ENCODE measurements at places on chromosomes 3 and 15.

- no peak for DNase-seq
Observed at GRCh38 chr15:93974804-93975481, 256.4 kb upstream of the MCTP2 start.

GRCh38 chr3:155989536-155989935 is 119.1 kb downstream of the GMPS start:
- DNase-seq: no peak

GRCh38 chr3:173584093-173584837 is 186.7 kb downstream of the NLGN1 start:
- no peak for DNase-seq

DNA sequence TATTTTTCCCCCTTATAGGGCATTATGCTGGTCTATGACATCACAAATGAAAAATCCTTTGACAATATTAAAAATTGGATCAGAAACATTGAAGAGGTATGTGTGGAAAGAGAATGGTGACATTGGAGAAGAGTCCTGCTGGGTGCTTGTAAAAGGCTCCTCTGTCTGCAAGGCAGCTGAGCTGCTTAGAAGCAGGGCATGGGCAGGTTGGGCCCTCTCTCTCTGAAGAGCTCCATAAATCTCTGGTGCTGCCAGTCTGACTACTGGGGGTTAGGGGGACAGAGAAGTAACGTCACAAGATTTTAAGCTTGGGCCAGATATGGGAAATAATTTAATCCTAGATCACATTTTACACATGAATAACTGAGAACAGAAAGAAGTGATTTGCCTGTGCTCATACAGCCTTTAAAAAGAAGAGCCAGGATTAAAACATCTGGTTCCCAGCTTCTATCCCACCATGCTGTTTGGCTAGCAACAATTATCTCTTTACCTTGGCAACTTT is 21.9 kb upstream of the APH1B start:
- no peak for DNase-seq

DNA sequence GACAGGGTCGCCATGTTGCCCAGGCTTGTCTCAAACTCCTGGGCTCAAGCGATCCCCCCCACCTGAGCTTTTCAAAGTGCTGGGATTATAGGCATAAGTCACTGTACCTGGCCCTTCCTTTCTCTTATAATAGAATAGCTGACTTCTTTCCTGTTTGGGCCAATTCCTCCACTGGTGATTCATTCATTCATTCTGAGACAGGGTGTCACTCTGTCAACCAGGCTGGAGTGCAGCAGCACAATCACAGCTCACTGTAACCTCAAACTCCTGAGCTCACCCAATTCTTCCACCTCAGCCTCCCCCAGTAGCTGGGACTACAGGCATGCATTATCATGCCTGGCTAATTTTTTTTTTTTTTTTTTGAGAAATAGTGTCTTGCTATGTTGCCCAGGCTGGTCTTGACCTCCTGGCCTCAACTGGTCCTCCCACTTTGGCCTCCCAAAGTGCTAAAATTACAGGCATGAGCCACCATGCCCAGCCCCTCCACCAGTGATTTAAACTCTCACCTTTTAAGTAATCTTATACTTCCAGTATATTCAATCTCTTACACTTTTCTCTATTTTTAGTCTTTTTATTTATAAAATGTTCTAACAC is 20.9 kb downstream of the GNB4 start:
- DNase-seq: no peak

- no peak for DNase-seq
Observed at GRCh38 chr15:86042226-86042625, 37.4 kb upstream of the AGBL1 start.

GRCh38 chr3:113285226-113285625 is 73.9 kb downstream of the BOC start:
- no peak for DNase-seq

GRCh38 chr3:36215241-36215640 is 165.1 kb upstream of the STAC start:
- no peak for DNase-seq

DNA sequence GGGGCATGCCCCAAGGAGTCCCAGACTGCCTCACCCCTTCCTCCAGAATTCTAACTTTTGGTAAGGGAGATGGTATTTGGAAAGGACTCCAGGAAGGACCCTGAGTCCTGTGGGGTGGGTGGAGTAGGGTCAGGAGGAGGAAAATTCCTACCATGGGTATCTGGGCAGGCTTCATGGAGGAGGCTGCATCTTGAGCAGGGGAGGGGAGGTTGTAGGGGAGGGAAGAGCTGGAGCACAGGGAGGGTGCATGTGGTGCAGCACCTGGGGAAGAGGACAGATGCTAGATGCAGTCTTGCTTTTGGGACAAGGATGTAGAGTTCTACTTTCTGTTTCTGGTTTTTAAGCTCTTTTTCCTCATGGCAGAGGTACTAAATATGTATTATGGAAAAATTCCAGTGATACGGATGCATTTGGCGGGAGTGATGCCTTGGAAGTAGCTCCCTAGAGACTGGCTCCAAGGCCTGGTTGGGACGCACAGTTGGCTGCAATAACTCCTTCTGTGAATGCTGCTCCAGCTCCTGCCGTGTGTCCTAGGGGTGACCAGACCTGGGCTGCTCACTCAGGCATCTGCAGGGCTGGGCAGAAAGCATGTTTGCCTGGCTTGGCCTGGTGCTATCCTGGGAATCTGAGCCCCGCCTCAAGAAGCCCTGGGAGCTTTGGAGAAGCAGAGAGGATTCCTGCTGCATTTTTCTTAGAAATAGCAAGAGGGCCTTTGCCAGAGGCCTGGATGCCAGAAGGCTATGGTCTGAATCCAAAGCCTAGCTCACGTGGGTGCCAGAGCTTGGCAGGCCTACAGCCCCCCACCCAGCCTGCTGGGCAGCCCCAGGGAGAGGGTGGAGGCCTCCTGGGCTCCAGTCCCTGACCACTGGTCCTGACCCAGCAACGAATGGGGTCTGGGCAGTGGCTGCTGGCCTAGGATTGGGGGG is 10.1 kb downstream of the SEMA3F start:
- DNase-seq: no peak

GRCh38 chr3:31343075-31343474 is 189.7 kb upstream of the STT3B start:
- DNase-seq: no peak

DNA sequence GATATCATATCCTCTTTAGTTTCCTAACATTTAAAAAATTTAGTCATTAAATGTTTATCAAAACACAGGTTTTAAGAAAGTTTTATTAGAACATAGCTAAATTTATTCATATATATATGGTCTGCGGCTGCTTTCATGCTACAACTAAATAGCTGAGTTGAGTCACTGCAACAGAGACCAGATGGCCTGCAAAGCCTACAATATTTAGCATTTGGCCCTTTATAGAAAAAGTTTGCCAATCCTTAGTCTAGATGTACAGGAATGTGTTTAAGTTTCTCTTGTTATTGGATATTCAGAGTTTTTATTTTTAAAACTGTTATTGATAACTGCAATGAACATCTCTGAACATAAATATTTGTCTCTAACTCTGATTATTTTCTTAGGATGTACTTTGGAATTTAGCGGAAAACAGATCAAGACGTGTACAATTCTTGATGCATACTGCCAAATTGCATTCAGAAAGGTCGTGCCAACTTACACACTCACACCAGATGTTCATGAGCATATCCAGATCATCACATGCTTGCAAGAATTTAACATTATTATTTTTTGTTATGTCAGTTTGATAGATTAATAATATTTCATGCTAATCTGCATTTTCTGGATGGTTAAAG is 157.9 kb downstream of the STAC start:
- DNase-seq: no peak

- no peak for DNase-seq
Observed at GRCh38 chr15:79919749-79920511, 23.1 kb upstream of the MTHFS start.

GRCh38 chr3:138544546-138544945 is 49.5 kb downstream of the CEP70 start:
- DNase-seq: no peak

GRCh38 chr3:150227839-150228238 is 180.3 kb upstream of the TSC22D2 start:
- peak; percentile 17 for DNase-seq

- no peak for DNase-seq
Observed at GRCh38 chr15:74497584-74497983, 36.6 kb upstream of the UBL7 start.

- no peak for DNase-seq
Observed at GRCh38 chr3:53817211-53817610, 29.0 kb downstream of the CHDH start.

- DNase-seq: no peak
Observed at GRCh38 chr3:10996345-10997013, 3.9 kb downstream of the SLC6A1 start.

- no peak for DNase-seq
Observed at GRCh38 chr3:125381743-125382142, 6.6 kb upstream of the ZNF148 start.

DNA sequence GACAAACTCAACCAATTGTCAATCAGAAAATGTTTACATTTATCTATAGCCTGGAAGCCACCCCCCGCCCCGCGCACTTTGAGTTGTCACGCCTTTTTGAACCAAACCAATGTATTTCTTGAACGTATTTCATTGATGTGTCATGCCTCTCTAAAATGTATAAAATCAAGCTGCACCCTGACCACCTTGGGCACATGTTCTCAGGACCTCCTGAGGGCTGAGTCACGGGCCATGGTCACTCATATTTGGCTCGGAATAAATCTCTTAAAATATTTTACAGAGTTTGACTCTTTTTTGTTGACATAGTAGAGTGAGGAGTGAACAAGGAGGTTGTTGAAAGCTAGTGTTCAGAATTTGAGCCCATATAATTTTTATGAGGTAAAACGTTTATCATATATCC is 6.5 kb downstream of the MCTP2 start:
- no peak for DNase-seq

GRCh38 chr3:168157099-168157700 is 61.5 kb upstream of the GOLIM4 start:
- no peak for DNase-seq

- no peak for DNase-seq
Observed at GRCh38 chr15:29750754-29751153, 71.5 kb downstream of the TJP1 start.

DNA sequence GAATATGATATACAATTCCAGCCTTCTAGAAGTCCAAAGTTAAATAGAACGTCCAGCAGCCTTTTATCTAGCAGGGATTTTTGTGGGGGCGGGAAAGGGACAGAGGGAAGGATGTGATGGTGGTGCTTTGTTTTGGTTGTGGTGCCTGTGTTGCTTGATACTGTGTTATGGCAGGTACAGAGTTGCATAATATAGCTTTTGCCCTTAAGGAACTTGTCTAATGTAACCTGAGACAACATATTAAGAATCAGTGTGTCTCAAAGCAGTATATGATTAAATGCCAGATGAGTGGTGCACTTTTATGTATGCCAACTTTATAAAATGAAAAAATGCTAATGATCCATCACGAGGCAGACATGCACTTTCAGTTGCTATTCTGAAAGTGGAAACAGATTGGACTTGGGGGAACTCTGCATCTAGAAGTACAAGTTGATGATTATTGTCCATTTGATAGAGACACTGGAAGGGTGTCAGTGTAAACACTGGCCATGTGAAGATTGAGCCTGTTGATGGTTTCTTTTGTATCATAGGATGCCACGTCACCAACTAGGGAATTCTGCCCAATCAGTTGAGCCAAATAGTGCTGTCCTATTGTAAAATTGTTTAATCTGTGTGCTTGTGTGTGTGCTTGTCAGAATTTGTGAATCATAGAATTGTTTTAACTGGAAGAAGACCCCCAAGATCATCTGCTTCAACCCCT is 23.0 kb downstream of the NEO1 start:
- no peak for DNase-seq

DNA sequence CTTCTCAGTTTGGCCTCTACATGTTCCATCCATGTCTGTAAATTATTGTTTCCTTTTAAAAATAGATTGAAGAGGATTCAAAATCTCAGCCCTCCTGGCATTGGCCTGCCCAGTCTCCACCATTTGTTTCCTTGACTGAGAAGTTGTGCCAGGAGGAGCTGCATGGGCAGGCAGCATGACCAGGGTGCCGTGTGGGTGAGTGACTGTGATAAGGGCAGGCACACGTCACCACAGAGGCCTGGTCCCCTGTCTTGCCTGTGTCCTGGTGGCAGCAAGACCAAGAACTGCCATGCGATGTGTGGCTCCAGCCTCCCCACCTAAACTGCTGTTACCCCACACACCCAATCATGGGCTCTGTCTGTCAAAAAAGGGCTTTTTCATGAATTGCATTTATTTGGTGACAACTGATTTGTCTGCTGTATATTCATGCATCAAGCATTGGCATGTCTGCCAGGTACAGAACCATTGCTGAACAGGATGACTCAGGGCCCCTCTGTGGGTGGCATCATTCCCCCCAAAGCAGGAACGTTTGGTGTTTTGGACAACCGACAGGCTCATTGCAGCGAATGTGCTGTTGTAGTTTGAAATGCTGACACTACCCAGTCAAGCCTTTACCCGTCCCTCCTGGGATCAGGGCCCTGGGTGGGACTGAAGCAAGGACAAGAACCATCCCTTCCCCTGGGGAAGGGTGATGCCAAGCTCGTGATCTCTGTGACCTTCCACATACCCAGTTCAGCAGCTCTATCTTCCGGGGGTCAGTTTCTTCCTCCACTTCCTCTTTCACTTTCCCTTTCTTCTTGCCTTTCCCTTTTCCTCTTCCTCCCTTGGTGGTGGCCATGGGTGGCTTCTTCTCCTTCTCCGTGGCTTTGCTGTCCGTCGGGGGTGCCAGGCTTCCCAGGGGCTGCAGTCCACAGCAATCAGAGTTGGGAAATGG is 51.6 kb downstream of the TRPM1 start:
- no peak for DNase-seq

DNA sequence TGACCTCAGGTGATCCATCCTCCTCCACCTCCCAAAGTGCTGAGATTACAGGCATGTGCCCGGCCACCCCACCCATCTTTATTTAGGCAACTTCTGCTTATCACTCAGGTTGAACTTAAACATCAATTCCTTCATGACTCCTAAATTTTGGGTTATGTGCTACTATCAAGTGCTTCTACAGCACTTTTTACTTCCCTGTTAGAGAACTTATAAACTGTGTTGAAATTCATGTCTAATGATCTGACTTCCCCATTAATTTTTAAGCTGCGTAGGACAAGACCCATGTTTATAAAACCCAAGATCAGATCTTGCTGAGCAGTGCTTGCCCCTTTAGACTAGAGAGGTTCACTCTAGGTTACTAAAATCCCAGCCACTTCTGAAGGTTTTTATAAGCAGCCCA is 266.2 kb upstream of the TPRG1 start:
- DNase-seq: no peak

- DNase-seq: no peak
Observed at GRCh38 chr3:195123281-195123691, 147.7 kb downstream of the XXYLT1 start.
